ENCODE measurements at places on chromosomes 6 and 20.

DNA sequence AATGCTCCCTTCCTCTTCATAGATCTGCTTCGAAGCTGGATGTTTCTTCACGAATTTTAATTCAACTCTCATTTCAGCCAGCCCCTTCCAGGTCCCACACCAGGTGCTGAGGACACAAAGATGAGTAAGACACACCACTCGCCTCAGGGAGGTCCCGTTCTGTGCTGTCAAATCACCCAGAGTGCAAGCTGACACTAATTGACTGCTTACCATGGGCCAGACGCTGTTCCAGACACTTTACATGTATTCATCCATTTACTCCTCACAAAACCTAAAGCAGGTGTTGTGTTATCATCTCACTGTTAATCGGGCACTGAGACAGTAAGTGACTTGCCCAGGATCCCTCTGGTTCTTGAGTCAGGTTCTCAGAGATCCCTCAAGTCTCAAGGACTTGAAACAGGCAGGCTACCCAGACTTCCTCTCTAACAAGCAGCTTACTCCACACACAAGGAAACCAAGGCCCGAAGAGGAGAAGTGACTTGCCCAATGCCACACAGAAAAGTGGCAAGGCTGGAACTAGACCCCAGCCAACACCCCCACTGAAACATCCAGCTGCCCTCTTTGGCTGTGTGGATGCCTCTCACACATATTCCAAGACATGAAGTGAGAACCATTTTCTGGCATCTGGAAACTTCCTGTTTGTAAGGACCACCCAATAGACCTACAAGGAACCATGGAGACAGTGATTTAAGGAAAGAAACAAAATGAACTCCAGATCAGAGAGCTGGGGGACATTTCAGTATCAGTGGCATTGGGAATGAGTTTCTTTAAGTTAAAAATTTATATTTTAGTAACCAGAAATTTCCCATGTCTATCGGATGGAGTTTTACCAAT lies 174.5 kb downstream of the CDC5L start:
- H3K4me3 ChIP-seq = no peak overlapping the region
- no peaks in the 10 kb centered on the region for H3K36me3 ChIP-seq
- H3K4me1 ChIP-seq = peaks cover 9% of the 10 kb centered on the region
- H3K27me3 ChIP-seq = no peaks in the 10 kb centered on the region

DNA sequence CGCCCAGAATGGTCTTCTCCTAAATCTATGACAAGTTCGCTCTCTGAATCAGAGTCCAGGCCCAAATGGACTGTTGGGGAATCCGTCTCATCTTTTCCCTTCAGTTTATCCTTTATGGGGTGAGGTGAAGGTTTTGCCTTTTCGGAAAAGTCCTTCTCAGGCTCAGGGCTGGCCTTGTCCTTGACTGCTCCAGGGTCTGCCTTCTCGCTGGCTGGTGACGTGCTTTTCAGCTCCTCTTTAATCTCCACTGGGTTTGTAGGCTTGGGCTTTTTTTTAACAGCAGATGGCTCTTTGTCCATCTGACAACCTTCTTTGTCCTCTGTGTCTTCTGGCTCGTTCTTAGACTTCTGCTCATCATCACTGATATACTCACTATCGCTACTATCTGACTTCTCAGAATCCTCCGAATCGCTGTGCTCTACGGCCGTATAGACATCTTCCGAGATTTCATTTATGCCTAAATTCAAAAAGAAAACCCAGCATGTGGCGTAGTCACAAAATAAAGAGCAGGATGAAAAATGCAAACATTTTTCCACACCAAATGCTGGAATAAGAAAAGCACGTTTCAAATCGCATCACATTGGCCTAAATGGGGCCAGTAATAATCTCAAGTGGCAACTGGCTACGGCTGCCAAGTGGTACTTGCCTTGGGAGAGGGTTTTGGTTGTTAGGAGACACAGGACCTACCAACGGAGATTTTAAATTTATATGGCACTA lies 110.3 kb downstream of the ZMYND8 start:
- peaks cover 10% of the 10 kb centered on the region for H3K36me3 ChIP-seq
- H3K27ac ChIP-seq = no peak overlapping the region
- no peaks in the 10 kb centered on the region for H3K4me1 ChIP-seq
- no peak overlapping the region for H3K4me3 ChIP-seq
- H3K27me3 ChIP-seq = no peaks in the 10 kb centered on the region

GRCh38 chr6:89116702-89117101 lies 1.2 kb downstream of the SRSF12 start:
- no peak overlapping the region for H3K27ac ChIP-seq
- DNase-seq = no peak
- peak overlapping the region; percentile 84 for H3K4me3 ChIP-seq
- no peaks in the 10 kb centered on the region for H3K4me1 ChIP-seq
- H3K27me3 ChIP-seq = no peaks in the 10 kb centered on the region

DNA sequence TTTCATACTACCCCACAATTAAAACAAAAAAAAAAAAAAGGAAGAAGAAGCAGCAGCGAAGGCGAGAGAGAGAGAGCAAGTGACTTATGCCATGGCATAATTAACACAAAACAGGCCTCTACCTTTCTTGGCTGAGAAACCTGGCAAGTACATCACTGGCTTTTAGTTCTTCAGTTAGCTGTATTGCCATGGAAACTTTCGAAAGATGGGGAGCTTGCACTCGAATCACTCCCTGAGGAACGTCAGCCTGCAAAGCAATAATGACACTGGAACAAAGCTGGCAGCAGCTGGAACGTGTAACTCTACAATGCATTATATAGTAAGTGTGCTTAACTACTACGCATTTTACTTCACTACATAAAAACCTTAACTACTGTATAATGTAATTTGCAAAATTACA lies 126.1 kb downstream of the ARHGAP18 start:
- no peak for DNase-seq
- H3K36me3 ChIP-seq = no peaks in the 10 kb centered on the region
- no peaks in the 10 kb centered on the region for H3K4me1 ChIP-seq
- no peaks in the 10 kb centered on the region for H3K27me3 ChIP-seq
- no peak overlapping the region for H3K4me3 ChIP-seq

DNA sequence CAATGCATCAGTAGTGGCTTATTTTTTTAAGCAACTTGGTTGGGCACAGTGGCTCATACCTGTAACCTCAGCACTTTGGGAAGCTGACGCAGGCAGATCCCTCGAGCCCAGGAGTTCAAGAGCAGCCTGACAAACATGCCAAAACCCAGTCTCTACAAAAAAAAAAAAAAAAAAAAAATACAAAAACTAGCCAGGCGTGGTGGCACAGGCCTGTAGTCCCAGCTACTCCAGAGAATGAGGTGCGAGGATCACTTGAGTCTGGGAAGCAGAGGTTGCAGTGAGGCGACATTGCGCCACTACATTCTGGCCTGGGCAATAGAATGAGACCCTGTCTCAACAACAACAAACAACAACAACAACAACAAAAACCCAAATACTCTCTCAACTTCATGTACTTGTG lies 44.7 kb upstream of the XRN2 start:
- H3K4me1 ChIP-seq = no peaks in the 10 kb centered on the region
- no peak overlapping the region for H3K27ac ChIP-seq
- no peaks in the 10 kb centered on the region for H3K36me3 ChIP-seq
- DNase-seq = no peak
- H3K4me3 ChIP-seq = no peak overlapping the region

GRCh38 chr6:159512104-159512503 lies 180.9 kb downstream of the SOD2 start:
- no peak for DNase-seq
- H3K4me1 ChIP-seq = no peaks in the 10 kb centered on the region
- no peak overlapping the region for H3K27ac ChIP-seq
- H3K36me3 ChIP-seq = no peaks in the 10 kb centered on the region

GRCh38 chr6:168047841-168048723 lies 30.9 kb downstream of the FRMD1 start:
- H3K27me3 ChIP-seq = no peaks in the 10 kb centered on the region
- DNase-seq = no peak
- no peaks in the 10 kb centered on the region for H3K36me3 ChIP-seq
- H3K4me3 ChIP-seq = no peak overlapping the region
- no peaks in the 10 kb centered on the region for H3K4me1 ChIP-seq
- no peak overlapping the region for H3K27ac ChIP-seq

- H3K27ac ChIP-seq = no peak overlapping the region
- no peak overlapping the region for H3K4me3 ChIP-seq
- no peaks in the 10 kb centered on the region for H3K4me1 ChIP-seq
- H3K27me3 ChIP-seq = no peaks in the 10 kb centered on the region
Observed at GRCh38 chr6:97100696-97101095, 176.2 kb downstream of the KLHL32 start.

DNA sequence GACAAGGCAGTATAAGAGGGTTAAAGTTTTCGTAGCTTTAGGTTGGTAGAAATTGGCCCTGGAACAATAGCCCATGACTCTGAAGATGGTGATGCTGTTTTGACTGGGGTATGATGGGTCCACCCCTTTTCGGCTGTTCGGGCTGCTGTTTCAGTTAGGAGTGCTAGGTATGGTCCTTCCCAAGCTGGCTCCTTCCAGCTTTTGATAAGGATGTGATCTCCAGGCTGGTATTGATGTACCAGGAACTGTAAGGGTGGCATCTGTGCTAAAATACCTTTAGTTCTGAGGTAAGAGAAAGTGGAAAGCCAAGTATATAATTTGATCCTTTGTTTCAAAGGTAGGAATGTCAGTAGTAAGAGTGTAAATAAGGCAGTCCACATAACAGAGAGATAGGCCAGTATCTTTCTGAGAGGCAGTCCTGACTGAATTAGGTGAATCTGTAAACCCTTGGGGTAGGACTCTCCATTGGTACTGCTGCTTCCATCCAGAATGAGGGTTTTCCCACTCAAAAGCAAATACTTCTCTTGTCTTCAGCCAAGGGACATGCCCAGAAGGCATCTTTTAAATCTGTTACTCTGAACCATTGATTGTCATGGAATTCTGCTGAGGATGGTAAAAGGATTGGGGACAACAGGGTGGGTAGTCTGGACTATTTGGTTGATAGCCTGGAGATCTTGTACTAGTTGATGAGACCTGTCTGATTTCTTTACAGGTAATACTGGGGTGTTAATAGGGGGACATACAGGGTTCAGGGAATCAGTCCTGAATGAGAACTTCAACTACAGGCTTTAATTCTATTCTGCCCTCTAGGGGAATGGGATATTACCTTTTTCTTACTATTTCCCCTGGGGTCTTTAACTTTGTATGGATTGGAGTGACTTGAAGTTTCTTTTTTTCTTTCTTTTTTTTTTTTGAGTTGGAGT lies 6.1 kb upstream of the ZNFX1 start:
- peak overlapping the region; percentile 97 for H3K4me3 ChIP-seq
- DNase-seq = no peak
- H3K36me3 ChIP-seq = peaks cover 25% of the 10 kb centered on the region
- no peak overlapping the region for H3K27ac ChIP-seq

- no peaks in the 10 kb centered on the region for H3K36me3 ChIP-seq
- no peak overlapping the region for H3K4me3 ChIP-seq
- H3K27ac ChIP-seq = peak overlapping the region; percentile 45
- no peaks in the 10 kb centered on the region for H3K4me1 ChIP-seq
- no peak for DNase-seq
- no peaks in the 10 kb centered on the region for H3K27me3 ChIP-seq
Observed at GRCh38 chr6:52498538-52499017, 78.3 kb downstream of the TRAM2 start.

DNA sequence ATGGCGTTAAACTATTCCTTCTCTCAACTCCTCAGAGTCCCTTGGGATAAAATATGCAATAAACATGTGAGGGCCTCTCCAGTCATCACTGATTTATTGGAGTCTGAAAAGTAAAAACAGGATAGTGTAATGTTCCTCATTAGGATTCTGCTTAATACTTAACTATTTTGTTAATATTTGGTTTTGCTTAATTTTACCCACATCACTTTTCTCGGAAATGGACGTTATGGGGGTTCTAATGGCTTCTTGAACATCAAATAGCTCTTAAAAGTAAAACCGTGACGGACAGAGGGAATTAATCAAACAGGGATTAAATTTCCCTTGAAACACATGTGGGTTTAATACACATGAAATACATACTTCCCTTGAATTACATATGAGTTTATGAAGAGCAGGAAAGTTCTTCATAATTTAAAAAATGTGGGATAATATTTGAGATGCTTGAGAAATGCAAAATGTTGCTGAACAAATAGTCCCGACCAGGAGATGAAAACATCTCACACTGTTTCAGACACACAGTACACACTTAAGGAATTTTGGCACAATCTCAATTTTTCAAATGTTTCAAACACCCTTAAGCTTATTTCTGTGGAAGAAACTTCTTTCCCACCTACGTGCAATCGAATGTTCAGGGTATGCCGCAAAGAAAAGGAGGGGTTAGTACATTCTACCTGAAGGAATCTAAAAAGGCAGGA lies 38.4 kb upstream of the EIF2S2 start:
- H3K27me3 ChIP-seq = no peaks in the 10 kb centered on the region
- DNase-seq = no peak
- no peak overlapping the region for H3K27ac ChIP-seq
- no peaks in the 10 kb centered on the region for H3K36me3 ChIP-seq
- no peaks in the 10 kb centered on the region for H3K4me1 ChIP-seq

DNA sequence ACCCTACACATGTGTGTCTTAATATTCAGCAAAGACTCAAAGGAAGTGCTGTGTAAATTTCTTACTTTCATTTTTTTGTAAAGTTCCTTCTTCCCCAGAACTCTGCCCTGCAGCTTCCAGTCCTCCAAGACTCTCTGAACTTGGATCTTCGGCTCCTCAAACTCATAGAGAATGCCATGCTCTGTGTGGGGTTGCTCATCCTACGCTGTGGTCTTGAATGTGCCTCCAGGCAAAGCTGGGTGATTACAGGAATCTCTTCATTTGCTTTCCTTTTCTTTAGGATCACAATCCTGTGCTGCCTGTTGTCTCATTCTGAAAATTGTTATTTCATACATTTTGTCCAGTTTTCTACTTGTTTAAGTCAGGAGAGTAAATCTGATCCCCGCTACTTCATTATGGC lies 14.5 kb upstream of the CDC5L start:
- no peaks in the 10 kb centered on the region for H3K27me3 ChIP-seq
- H3K4me3 ChIP-seq = no peak overlapping the region
- no peaks in the 10 kb centered on the region for H3K36me3 ChIP-seq
- DNase-seq = no peak
- H3K27ac ChIP-seq = no peak overlapping the region

DNA sequence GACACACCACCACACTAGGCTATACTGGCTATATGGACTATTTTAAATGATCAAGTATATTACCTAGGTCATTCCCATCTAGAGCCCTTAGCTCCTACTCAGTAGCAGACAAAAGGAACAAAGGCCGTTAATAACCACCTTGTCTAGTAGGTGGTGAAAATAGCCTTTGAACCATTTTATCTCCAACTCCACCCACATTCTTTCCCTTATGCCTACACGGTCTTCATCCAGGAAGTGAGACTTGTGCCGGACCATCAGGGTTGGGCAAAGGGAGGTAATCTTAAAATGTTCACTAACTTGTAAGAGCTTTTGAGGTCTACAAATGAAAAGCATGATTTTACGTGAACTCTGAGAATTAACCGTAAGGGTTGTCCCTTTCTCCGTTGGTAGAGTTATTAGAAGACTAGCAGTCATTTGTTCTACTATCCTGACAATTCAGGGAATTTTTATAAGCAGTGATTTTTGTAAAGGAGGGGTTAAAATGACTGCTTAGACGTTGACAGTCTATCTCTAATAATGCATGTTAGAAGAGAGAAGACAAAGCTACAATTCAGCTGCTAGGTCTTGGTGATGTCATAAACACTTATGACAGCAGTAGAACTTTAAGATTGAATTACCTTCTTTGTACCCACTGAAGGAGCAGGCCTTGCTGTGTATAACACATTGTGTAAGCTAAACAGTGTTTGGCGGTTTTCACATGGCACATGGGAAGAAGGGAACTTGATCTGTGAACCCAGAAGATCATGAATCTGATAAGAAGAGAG lies 371.8 kb upstream of the JAG1 start:
- H3K27ac ChIP-seq = no peak overlapping the region
- H3K4me1 ChIP-seq = no peaks in the 10 kb centered on the region

- DNase-seq = peak; percentile 68
- H3K27ac ChIP-seq = peak overlapping the region; percentile 79
- peaks cover 3% of the 10 kb centered on the region for H3K4me1 ChIP-seq
- peak overlapping the region; percentile 33 for H3K4me3 ChIP-seq
- H3K36me3 ChIP-seq = no peaks in the 10 kb centered on the region
Observed at GRCh38 chr6:15504581-15505350, 158.1 kb downstream of the DTNBP1 start.

Measured in breast epithelium (tissue), 4 donors.